Stimulated activated CD8-positive, alpha-beta memory T cell treated with anti-CD3 and anti-CD28 coated beads, Interleukin-7, amount 100 ng/mL, for 1 hour (primary cell): ENCODE measurements at places on chromosomes 1 and 21.

DNA sequence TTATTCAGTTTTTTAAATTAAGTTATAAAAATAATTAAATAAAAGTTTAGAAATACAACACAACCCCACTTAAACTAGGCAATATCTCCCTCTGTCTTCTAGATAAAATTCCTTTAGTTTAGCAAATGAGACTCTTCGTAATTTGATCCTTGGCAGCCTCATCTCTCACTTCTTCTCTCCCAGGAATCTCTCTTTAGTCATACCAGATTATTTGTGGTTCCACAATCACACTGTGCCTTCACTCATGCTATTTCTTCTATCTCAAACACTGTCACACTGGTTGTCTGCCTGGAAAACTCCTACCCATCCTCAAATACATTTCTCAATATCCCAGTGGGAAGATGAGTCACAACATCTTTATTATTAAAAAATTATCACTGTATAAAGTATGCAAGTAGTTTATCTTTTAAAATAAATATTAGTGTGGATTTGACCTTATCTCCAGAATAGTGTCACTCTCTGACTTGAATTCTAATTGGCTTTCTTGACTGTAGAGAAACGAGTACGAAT lies 195.5 kb downstream of the KCNH1 start:
- DNase-seq = no peak

DNA sequence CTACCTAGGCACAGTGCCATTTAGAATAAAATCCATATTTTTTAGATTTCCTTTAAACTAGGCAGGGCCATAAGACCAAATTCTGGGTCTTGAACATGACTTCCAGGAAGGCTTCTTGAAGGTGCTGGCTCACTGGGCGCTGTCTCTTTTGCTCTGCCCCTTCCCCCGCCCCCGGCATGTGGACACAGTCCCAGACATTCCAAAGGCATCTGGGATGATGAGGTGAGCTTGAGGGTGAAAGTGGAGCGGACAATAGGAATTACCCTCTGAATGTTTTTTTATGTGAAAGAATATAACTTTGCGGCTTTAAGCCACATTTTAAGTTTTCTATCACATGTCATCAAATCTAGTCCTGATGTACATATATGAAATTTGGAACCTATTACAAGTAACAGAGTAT lies 29.4 kb downstream of the RWDD3 start:
- no peak for DNase-seq

DNA sequence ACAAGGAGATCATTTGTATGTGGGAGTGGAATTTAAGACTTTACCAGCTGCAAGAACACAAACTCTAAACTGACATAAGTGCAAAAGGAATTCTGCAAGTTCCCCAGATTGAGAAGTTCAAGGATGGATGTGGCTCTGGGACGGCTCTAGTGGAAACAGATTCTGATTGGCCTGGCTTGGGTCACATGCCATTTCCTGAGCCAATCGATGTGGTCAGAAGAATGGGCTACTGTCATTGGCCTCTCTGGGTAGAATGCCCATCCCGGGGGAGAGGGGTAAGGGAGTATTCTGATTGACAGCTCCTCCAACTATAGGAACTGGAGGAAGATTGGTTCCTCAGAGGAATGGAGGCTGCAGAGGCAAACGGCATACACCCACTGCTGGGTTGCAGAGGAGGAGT lies 6.0 kb upstream of the IFNLR1 start:
- DNase-seq = no peak

DNA sequence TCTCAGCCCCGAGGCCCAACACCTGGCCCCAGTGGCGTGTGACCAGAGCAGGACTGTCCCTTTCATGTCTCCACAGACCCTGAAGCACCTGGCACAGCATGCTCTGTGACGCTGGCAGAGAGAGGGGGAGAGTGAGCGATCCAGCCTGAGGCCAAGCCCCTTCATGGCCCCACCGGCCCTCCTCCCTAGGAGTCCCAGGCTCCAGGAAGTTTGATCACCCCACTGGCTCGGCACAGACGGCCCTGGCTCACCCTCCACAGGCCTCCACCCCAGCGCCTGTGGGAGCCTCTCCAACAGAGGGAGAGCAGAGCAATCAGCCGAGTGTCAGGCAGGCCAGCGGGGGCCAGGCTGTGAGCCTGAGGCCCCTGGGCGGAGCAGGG lies 11.0 kb downstream of the SH3BGRL3 start:
- no peak for DNase-seq

DNA sequence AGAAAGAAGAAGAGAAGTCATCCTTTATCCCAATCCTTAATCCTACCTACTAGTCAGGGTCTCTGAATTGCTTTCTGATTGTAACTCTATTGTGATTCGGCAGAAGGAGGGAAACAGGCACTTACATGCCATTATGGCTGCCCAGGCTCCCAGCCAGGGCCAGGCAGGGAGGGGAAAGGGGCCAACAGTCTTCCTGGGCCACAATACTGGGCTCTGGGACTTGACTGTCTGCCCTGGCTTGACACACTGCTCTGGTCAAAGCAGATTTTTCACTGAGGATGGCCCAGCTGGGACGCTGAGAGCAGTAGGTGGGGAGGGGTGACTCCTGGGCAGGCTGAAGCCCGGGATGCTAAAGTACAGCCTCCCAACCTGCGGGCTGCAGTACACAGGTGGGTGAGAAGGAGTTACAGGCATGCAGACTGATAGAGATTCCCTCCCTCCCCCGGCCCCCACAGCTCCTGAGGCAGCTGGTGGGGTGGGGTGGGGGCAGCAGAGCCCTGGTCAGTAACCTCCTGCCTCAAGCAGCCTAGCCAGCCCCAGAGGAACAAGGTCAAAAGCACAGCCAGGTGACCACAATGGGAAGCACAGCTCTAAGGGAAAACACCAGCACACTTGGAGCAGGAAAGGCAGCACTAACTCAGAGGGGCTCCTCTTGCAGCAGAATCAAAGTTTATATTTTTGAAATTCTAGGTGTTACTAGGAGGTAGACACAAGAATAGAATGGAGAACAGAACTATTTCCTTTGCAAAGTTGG lies 25.3 kb downstream of the KCND3 start:
- DNase-seq = no peak

GRCh38 chr1:89254658-89255287 lies 17.9 kb downstream of the GBP5 start:
- DNase-seq = no peak

GRCh38 chr1:182978151-182978853 lies 25.3 kb upstream of the SHCBP1L start:
- no peak for DNase-seq

GRCh38 chr1:108685529-108685928 lies 6.6 kb upstream of the PRPF38B start:
- DNase-seq = no peak
